ENCODE measurements at places on chromosomes 4 and X.

GRCh38 chr4:184573701-184574100, 75.5 kb downstream of the CASP3 start:
- no peak for DNase-seq

- DNase-seq, result no peak
Measured at GRCh38 chr4:29423836-29424721, 1296.1 kb upstream of the PCDH7 start.

DNA sequence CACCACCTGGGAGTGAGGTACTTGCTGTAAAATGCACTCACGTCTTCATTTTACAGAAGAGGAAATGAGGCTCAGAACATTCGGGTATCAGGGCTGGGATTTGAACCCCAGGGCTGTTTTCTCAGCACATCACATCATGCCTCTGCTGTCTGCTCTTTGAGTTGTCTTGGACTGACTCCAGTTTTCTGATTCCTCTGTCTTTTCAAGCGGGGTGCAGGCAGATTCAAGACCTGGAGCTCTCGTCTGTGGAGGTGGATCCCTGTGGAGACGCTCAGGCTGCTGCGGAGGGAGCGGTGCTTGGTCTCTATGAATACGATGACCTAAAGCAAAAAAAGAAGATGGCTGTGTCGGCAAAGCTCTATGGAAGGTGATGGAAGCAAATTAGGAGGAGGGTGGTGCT, 6.3 kb downstream of the LAP3 start:
- no peak for DNase-seq

DNA sequence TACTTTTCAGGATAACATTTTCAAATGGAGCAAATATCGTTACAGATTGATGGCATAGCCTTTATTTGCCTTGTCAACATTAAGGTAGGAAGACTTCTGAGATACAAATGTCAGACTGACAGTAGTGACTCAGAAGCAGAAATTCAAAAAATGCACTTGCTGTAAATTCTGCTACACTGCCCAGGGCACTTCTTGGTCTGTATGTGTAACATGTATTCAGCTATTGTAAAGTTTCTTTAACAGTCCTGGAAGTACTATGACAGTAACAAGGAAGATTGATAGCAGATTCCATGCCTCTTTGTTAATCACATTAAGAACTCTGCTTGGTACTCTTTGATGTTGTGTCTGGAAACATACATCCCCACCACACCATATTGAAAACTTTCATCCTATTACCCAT, 69.6 kb upstream of the PCDH18 start:
- DNase-seq, result no peak

DNA sequence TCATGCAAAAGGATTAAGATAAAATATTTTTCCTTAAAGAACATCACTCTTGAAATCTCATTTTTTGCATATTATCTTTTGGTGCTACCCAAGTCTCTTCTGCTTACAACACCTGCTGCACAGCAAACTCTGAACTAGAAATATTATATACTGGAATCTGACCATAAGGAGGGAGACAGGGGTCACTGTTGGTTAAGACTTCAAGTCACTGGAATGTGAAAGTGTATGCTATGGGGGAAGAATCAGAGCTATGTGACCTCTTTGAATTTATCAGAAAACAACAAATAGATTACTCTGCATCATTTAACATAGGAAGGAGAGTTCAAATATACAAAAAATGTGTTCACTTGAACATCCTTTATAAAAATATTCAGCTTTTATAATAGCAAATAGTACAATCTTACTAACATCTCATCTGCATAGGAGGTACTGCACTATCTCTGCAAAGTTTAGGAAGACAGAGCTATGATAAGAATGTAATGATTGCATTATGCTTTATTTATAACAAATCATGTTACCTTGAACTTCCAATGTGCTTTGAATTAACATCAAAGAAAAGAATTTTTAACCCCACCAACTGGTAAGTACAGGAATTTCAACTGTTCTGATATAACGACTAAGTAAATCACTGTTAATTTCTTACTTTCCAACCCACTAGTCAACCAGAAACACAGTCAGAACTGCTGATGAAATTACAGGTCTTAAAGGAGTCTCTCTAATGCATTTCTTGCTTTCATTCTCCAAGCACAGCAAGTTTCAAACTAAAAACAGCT, 69.8 kb downstream of the ZNF827 start:
- no peak for DNase-seq

GRCh38 chr4:63492515-63492914, 916.7 kb downstream of the TECRL start:
- no peak for DNase-seq

DNA sequence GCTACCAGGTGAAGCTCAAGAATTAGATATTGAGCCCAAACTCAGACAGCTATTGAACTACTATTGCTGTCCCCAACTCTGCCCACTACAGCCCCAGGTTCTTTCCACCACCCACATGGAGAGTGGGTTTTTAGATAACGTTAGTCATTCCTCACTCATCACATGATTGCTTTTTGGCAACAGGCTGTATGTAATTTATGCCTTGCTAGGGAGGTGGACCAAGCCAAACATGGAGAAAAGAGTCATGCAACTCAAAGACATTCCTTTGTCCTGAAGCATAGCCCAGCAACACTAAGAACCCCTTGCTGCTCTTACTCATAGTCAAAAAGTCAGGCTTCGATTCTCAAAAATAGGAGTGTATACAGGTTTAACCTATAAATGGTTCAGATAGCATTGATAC, 275.9 kb upstream of the VCX3A start:
- no peak for DNase-seq

- no peak for DNase-seq
Measured at GRCh38 chr4:67273666-67274065, 271.6 kb downstream of the CENPC start.

GRCh38 chrX:48071064-48071985, at the start of gene ZNF630:
ZNF630 (minus strand) TSS chrX:48071640; CDS start chrX:48066886, 4,754 bp downstream.
- DNase-seq, result peak; percentile 18

DNA sequence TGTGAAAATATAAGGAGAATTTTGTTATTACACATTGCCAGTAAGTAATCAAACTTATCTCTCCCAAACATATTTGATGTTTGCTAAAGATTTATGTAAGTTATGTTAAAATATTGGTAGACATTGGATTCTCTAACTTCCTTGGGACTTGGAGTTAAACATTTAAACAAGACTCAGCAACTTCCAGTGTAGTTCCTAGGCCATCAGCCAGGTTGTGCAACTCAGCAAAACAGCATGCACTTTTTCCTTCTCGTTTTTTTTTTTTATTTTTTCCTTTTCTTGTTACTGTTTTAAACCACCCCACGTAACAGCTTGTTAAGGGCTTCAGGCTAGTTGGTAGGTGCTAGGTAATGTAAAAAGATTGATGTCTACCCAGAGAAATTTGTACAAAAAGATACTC, 510.4 kb downstream of the ANKRD50 start:
- DNase-seq, result no peak

DNA sequence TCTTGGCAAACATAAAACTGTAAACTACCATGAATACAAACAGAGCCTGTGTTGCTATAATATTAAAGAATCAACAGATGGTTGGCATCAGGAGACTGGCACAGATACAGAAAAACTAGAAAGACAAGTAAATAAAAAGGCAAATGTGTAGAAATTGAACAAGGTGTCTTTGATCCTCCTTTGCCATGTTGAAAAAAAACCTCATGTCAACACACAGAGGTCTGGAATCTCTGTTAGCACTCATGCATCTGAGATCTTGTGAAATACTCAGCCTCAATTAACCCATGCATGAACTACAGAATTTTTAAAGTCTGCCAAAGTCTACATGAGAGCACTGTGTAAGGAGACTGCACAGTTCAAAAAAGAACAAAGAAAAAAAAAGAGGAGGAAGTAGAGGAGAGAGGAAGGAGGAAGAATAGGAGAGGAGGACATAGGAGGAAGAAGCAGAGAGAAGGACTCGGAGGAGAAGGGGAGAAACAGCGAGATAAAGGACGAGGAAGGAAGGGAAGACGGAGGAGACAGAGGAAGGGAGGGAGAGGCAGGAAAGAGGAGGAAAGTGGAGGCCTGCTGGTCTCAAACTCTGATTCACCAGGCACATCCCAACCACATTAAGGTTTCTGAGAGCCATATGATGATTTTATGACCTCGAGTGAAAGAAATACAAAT, 52.8 kb downstream of the PRDM5 start:
- no peak for DNase-seq

DNA sequence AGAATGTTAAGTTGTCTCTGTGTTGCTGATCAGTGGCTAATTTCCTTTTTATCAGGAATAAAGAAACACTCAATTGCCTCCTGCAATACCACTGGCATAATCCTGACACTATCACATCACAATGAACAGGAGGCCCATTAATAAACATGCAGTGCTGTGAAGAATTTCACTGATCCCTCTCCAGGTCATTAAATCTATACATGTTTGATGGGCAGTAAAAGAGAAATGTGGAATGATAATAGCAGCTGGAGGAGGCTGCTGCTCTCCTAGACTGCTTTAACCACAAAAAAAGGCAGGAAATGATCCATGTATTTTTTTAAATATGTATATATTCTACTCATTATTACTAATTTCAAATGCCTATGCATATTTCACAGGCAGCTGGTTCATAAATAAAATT, 202.1 kb downstream of the CENPC start:
- DNase-seq, result no peak

DNA sequence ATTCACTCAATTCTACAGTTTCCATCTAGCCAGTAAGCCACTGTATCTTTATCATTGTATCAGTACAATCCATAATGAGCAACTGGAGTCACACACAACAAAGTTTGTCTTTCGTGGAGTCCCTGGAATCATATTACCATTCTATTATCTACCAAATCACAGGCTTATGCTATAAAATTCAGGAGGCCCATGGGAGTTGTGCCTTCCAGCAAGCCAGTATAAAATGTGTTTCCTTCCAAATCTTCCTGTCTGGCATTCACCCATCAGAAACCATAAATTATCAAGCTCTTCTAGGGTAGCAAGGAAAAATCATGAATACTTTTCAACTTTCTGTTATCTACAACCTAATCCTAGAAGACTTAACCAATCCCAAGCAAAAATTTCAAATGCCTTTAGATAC, 1383.3 kb upstream of the PCDH7 start:
- DNase-seq, result no peak

DNA sequence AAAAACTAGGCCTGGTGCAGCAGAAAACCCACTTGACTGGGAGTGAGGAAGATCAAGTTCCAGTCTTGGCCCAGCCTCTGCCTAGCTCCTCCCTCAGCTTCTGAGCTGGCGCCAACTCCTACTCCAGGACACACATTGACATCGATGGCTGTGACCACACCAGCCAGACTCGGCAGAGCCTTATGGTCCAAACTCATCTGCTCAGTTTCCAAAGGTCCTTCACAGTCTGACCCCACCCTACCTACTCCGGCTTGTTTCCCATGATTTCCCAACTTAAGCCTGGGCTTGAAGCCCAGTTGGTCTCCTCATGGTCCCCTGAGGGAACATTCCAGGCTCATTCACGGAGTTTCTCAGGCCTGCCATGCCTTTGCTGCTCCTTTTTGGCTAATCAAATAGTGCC, 10.1 kb downstream of the ELF4 start:
- DNase-seq, result no peak

- DNase-seq, result peak; percentile 8
Measured at GRCh38 chr4:148376151-148376550, 66.1 kb downstream of the NR3C2 start.

DNA sequence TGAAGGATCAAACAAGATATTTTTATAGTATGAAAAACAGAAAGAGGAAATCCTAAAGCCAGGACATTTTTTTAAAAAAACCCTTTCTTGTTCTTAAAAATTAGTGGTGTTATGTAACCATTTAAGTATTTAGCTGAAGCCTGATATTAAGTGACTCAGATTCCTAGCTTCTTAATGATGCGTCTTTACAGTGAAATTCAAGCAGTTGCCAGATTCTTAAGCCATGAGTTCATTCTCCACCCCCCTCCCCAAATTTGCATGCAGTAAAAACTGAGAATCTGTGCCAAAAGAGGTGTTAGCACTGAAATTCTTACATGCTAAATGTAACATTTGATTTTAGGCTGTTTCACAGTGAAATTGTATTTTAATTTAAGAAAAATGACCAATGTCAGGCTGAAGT, 180.8 kb downstream of the RAPGEF2 start:
- no peak for DNase-seq
